Hematopoietic multipotent progenitor cell treated with erythropoietin and hydrocortisone succinate and interleukin-3 and kit ligand, for 4 days (in vitro differentiated cells): ENCODE measurements at places on chromosomes 5 and 9.

- no peak for DNase-seq
Measured at GRCh38 chr5:175700991-175701390, 43.1 kb downstream of the HRH2 start.

DNA sequence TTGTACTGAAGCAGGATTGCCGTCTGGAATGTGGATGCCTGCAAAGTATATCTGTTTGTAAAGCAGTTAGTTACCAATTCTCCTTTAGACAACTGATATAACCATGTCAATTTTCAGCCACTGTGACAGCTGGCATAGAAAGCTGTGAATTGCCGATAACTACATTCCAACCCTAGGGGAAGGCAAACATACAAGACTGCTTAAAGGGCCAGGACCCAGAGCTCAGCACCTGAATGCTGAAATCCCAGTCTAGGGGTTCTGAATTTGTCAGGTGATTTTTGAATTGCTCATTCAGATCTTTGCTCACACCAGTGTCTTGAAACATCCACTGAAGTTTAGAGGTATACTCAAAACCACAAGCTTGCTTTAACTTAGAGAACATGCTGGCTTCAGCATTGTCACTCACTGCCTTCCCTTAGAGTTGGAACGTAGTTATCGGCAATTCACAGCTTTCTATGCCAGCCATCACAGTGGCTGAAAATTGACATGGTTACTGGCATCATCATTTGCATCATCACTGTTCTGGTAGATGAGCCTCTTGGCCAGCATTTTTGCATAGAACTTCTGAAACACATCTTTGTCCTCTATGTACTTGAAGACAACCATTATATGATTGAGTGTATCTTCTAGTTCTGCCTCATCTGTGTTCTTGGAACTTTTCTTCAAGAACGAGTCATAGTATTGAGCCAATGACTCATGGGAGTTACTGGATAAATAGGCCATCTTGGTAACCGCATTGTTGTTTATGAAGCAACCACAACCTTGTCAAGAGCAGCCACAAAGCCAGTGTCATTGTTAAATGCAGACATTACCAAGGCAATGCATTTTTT, 82.1 kb downstream of the CCDC192 start:
- no peak for DNase-seq

GRCh38 chr5:58357121-58357520, 102.8 kb downstream of the PLK2 start:
- DNase-seq: no peak

DNA sequence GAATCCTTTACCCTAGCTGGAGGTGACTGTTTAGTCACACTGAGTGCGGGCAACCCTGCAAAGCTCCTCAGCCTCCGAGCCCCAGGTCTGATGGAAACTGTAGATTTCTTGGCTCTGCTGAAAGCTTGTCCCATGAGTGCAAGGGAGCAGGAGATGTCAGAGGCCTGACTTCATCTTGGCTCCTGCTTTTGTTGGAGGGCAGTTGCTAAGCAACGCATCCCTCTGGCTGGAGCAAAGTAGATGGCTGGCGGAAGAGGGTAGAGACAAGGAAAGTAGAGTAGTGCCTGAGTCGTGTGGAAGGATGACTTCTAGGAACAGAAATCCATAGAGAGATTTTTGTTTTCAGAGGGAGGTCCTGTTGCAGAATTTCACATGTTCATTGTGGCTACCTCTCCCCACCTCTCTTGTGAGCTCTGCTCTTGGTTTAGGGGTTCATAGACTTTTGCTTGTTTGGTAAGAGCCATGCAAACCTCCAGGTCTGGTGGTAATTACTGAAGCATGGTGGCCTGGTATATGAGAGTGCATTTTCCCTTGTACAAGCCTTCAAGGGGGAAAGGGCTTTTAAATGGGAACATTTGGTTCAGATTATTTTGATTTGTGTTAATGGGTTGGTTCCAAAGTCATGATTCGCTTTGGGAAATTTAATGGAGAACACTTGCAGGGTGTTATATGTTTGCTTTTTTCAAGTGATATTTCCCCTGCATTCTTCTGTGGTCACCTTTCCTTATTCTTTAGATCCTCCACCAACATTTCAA, 71.5 kb downstream of the ARHGAP26 start:
- DNase-seq: no peak

DNA sequence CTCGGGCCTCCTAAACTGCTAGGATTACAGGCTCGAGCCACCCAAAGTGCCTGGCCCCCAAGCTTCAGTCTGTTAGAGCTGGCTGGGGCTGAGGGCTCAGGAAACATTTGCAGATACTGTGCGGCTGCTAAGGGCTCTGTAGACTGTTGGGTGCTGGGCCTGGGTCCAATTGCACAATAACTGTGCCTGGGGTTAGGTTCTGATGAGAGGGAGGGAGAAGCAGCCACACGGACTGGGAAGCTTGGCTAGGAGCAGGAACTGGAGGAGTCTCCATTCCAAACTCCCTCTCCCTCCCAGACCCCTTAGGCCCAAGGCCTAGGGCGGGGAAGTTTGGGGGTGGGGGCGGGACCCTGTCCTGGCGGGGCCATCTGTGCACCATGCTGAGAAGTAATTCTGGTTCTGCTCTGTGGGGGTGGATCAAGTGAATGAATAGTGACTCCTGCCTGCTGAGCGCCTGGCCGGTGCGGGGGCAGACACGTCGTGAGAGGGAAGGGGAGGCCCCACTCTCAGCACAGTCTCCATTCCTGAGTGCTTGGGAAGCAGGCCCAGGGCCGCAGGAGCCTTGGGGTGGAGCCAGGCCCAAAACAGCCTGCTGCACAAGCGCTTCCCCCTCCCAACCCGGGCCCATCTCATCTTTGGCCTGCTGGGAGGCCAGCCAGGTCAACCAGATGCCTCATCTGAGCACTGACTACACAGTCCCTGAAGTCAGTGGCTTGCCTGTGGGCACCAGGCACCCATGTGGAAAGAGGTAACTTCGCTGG, 1.5 kb downstream of the ASS1 start:
- DNase-seq: no peak

- no peak for DNase-seq
Measured at GRCh38 chr9:120376101-120376500, 203.9 kb downstream of the CDK5RAP2 start.

DNA sequence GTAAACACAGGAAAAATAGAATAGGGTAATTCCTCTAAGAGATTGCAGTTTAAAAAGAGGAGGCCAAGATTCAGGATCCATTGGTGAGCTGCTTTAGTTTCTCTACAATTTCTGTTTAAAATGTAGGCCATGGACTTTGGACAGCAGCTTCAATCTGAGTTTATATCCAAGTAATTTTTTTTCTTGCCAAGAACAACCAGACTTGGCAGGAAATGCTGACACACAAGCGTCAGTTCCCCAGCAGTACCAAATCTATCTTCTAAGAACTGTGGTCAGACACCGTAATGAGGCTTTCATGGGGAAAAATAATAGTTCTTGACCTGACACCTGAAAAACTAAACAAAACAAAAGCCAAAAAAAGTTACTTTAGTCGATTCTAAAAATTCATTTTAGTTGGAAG, 528.8 kb downstream of the CSNK1G3 start:
- DNase-seq: no peak

DNA sequence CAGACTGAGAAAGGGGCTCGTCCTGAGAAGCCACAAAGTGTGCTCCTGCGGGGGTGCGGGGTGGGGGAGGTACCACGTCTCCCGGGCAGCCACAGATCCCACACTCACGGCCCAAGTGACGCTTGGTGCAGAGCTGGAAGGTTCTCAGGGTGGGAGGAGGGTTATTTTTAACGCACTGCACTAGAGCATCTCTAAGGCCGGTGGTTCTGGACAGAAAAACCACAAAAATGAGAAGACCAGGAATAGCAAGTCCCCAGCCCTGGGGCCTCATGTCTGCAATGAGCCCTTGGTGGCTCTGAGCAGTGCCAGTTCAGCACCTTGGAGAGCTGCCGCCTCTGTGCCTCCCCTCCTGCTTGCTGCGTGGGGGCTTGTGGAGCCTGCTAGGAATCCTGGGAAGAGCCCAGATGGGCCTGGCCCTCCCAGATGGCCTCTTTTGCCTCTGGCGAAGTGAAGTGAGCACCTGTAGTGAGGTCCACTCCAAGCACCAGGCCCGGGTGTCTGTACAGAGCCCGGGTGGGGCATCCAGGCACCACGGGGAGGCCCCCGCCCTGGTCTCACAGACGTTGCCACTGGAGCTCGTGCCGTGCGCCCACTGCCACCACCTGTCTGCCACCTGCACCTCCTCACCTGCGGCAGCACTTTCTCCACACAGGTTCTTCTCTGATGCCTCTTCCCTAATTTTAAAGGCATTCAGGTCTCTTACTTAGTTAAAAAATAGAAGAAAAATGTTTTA, 48.9 kb upstream of the CACNA1B start:
- peak; percentile 60 for DNase-seq
